Regular cardiac myocyte (primary cell): ENCODE measurements at places on chromosomes 11 and 22. TPM values are rescaled to one million over a fixed set of nuclear protein-coding genes. Genes with fewer than 3 reads are reported as not detected.

Gene TSG101
- total RNA-seq: 55.2 and 81.5 TPM in 2 replicates

Gene OR51B2
- 0.28 TPM in 1 of 2 replicates, not detected in the other for total RNA-seq

Gene APOBEC3B
- total RNA-seq: 0.56 and 13.0 TPM in 2 replicates

Gene CTR9
- total RNA-seq: 26.8 and 42.6 TPM in 2 replicates

Gene CHRM4
- total RNA-seq: under 0.01 TPM in 2 replicates

Gene KCNJ4
- not detected in 2 replicates for total RNA-seq

Gene EMID1
- 0.28 TPM in 1 of 2 replicates, not detected in the other for total RNA-seq

Gene KCNK7
- under 0.01 TPM in 1 of 2 replicates, not detected in the other for total RNA-seq

Gene SYT8
- total RNA-seq: not detected in 2 replicates

Gene BRMS1
- total RNA-seq: 38.9 and 83.6 TPM in 2 replicates

Gene ANO1
- 0.58 and 3.7 TPM in 2 replicates for total RNA-seq

Gene BATF2
- 0.28 and 0.77 TPM in 2 replicates for total RNA-seq

Gene OR8J3
- not detected in 2 replicates for total RNA-seq

Gene BCO2
- 0.38 and 2.3 TPM in 2 replicates for total RNA-seq

Gene CRYBA4
- total RNA-seq: not detected in 2 replicates

Gene DDTL
- total RNA-seq: under 0.01 TPM in 1 of 2 replicates, not detected in the other

Gene DDI1
- total RNA-seq: not detected in 2 replicates

Gene MUC2
- not detected in 2 replicates for total RNA-seq

Gene ACTN3
- under 0.01 and 0.28 TPM in 2 replicates for total RNA-seq

Gene C22orf31
- total RNA-seq: not detected in 2 replicates

Gene ZPR1
- 38.9 and 52.9 TPM in 2 replicates for total RNA-seq

Gene SOX6
- 0.28 and 0.38 TPM in 2 replicates for total RNA-seq

Gene NXF1
- 21.1 and 21.5 TPM in 2 replicates for total RNA-seq

Gene MOGAT2
- total RNA-seq: not detected in 2 replicates

Gene OR2AG2
- total RNA-seq: under 0.01 and 0.28 TPM in 2 replicates

Gene GATD1
- total RNA-seq: 17.1 and 23.1 TPM in 2 replicates

Gene MB
- 0.77 and 0.85 TPM in 2 replicates for total RNA-seq

Gene CCDC81
- total RNA-seq: 2.5 and 12.1 TPM in 2 replicates

Gene CD3E
- not detected in 2 replicates for total RNA-seq

Gene MMP27
- total RNA-seq: not detected in 2 replicates

Gene CDC42BPG
- total RNA-seq: 0.19 and 1.1 TPM in 2 replicates

Gene RBX1
- total RNA-seq: 57.2 and 78.2 TPM in 2 replicates

Gene TBX10
- total RNA-seq: not detected in 2 replicates

Gene CASP5
- not detected in 2 replicates for total RNA-seq

Gene SLC22A12
- total RNA-seq: not detected in 2 replicates

Gene VWA5A
- total RNA-seq: 11.5 and 13.5 TPM in 2 replicates

Gene WT1
- total RNA-seq: 0.28 and 0.38 TPM in 2 replicates

Gene TIMP3
- total RNA-seq: 175 and 211 TPM in 2 replicates

Gene PRSS23
- total RNA-seq: 342 and 575 TPM in 2 replicates

Gene C11orf42
- not detected in 2 replicates for total RNA-seq

Gene ST3GAL4
- 24.5 and 27.0 TPM in 2 replicates for total RNA-seq

Gene FOLR3
- 0.19 and 1.1 TPM in 2 replicates for total RNA-seq

Gene TNNI2
- not detected in 2 replicates for total RNA-seq

Gene CD3G
- total RNA-seq: not detected in 2 replicates

Gene CDC45
- total RNA-seq: 2.3 and 38.7 TPM in 2 replicates

Gene DGCR6
- total RNA-seq: 0.19 and 2.3 TPM in 2 replicates
